HFFc6 (cell line): ENCODE measurements at places on chromosomes 16 and 17. TPM values are rescaled to one million over a fixed set of nuclear protein-coding genes. Genes with fewer than 3 reads are reported as not detected.

- no peak for DNase-seq
Observed at GRCh38 chr17:4585638-4585994, 1.3 kb downstream of the SMTNL2 start.

GRCh38 chr16:51757505-51757904 lies 606.4 kb upstream of the SALL1 start:
- no peak for DNase-seq

The KRTAP9-4 gene
- total RNA-seq, result not detected in 3 replicates

GRCh38 chr17:4163951-4164350 lies 21.0 kb downstream of the CYB5D2 start:
- no peak for DNase-seq

The HS3ST4 gene
- not detected in 3 replicates for total RNA-seq

The FA2H gene
- not detected in 3 replicates for total RNA-seq

DNA sequence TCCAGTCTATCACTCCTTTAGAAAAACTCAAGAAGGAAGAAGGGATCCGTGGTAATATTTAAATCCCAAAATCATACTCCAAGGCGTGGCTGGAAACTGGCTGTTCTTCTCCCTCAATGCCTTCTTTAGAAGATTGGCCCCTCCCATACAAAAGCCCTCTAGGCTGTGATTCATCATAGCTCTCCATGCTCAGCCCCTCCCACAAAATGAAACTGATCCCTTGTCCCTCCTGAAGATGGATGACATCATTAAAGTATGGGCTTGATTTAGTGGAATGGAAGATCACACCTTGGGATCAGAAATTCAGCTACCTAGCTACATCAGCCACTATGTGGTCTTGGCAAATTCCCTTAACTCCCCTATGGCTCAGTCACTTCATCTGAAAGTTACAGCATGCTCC lies 4.1 kb downstream of the GRIN2A start:
- DNase-seq, result peak; percentile 35

The UNK gene
- total RNA-seq, result 15.2 to 18.6 TPM (median 15.3 TPM) in 3 replicates

The MPV17L gene
- total RNA-seq, result not detected in 3 replicates

DNA sequence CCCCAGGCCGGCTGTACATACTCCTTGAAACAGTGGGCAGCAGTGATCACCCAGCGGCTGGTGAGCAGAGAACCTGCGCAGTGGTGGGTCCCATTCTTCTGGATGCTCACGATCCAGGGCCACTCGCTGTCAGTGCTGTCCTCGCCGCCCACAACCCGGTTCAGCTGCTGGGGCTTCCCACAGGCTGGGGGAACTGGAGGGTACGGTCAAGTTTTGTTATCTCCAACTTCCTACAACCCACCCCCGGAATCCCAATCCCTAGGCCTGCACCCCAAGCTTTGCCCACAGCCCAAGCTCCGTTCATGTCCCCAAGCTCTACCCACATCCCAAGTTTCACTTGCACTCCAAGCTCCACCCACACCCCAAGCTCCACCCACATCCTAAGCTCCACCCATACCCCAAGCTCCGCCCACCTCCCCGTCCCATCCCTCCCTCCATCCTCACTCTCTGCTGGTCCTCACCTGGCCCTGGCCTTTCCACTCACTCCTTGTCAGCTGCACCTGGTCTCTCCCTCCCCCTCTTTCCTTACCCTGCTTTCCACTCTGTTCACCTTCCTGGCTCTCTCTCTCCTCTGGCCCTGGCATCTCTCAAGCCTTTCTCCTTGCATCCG lies 1.8 kb downstream of the PRSS22 start:
- DNase-seq, result no peak

DNA sequence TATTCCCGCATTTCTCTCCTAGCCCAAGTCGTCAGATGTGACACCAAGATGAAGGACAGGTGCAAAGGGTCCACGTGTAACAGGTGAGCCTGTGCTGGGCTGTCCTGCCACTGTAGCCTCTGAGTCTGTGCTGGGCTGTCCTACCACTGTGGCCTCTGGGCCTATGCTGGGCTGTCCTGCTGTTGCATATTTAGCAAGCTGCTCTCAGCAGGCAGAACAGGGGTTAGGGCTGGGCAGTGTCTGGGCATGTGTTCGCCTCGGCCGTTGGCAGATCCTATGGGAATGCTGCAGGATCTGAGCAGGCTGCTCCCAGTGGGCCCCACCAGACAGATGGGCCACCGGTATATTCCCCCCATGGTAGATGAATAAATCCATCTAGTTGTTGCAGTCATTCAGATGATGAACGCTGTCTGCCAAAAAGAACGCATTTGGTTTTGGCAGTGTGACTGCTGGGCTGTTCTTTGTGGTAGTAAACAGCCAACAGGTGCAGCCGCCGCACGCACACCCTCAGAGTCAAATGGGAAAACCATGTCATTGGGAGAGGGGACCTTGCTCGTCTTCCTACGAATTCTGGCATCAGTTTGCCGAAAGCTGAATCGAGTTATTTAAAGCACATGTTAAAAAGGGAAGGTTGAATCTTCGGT lies 49.2 kb downstream of the CRISPLD2 start:
- no peak for DNase-seq

- DNase-seq, result no peak
Observed at GRCh38 chr16:53334581-53334980, 99.7 kb upstream of the RBL2 start.

- no peak for DNase-seq
Observed at GRCh38 chr17:4162775-4163466, 19.9 kb downstream of the CYB5D2 start.

The RUSF1 gene
- 55.1 to 77.7 TPM (median 67.5 TPM) in 3 replicates for total RNA-seq

The SOX8 gene
- 0.09 TPM in 1 of 3 replicates, not detected in the others for total RNA-seq

The RPL26 gene
- total RNA-seq, result 1,395 to 1,473 TPM (median 1,403 TPM) in 3 replicates

The NPIPA8 gene
- 13.3 and 17.8 TPM in 2 replicates for total RNA-seq

GRCh38 chr16:11706180-11706742 lies 36.4 kb downstream of the TXNDC11 start:
- no peak for DNase-seq

GRCh38 chr16:67871256-67871655 lies 1.6 kb upstream of the EDC4 start:
- no peak for DNase-seq

- no peak for DNase-seq
Observed at GRCh38 chr17:77546772-77547241, 406.0 kb downstream of the SEC14L1 start.

The CCDC78 gene
- 2.9 to 3.8 TPM (median 3.5 TPM) in 3 replicates for total RNA-seq

- no peak for DNase-seq
Observed at GRCh38 chr16:74622005-74622404, 15.1 kb upstream of the GLG1 start.

DNA sequence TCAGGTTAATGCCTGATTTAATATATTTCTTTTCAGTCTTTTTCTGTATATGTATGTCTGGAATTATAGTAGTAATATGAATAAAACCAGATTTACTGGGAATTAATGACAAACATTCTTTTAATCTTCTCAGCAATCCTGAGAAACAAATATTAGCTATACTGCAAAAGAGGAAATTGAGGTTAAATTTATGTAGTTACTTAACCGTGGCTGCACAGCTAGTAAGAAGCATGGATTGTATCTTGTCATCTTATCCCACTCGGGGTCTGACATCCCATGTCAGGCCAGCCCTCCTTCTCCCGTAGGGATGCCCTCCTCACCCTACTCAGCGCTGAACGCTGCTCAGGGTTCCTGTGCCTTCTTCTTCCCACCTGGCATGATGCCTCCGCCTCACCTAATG lies 143.0 kb downstream of the FTO start:
- no peak for DNase-seq

The PRSS33 gene
- total RNA-seq, result not detected in 3 replicates

The CDH8 gene
- total RNA-seq, result not detected in 3 replicates

DNA sequence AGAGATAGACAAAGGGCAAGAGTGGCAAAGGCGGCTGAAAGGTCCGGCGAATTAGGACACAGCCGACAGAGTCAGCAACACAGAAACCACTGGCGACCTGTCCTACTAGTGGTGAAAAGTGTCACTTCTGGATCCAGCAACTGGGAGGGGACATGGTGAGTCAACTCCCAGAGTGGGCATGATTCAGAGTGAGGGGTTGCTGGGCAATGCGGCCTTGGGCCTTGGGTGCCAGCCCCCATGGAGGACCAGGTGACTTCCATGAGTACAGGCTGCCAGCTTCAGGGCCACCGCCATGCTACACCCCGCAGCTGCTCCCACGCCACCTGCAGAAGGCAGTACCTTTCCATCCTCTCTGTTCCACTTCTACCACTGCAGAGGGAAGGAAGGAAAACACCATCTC lies 110.6 kb downstream of the ZFHX3 start:
- DNase-seq, result no peak

The MFAP4 gene
- 18.9 to 46.5 TPM (median 36.3 TPM) in 3 replicates for total RNA-seq

GRCh38 chr17:50206604-50207293 lies 5.3 kb upstream of the COL1A1 start:
- no peak for DNase-seq

DNA sequence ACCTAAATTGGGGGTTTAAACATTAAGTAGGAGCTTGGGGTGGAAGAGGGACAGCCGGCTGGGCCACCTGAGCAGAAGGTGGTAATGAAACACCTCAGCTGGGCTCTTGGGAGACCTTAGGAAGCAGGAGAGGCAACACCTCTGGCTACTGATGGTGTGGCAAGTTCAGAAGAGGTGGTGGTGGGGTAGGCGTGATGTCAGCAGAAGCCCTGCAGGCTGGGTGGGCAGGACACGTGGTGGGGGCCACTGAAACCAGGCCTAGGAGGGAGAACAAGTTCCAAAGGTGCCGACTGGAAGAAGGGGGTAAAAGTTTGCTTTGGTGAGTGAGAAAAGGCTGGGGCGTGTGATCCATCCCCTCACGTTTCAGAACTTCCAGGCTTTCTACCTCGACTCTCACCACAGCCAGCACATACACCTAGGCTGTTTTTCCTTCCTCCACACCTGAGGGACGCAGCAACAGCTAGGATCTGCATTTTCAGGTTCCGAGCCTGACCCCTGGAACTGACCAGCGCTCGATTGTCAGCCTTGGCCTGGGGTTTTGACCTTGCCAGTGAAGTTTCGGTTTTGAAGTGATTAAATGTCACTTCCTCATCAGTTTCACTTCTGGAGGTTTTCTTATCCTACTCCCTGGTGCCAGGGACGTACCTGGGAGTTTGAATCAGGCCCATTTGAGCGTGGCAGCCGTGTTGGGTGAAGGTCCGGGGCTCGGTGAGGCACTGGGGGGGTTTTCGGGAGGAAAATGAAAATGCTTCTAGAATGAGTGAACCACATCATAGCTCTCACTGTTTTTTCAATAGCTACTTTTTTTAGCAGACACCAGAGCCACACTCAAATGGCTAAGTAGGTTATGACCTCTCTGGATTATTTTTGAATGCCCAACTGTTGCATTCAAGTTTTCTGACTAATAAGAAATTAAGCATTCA lies 10.0 kb downstream of the SNN start:
- no peak for DNase-seq

- no peak for DNase-seq
Observed at GRCh38 chr17:2647957-2648356, 54.5 kb downstream of the PAFAH1B1 start.

DNA sequence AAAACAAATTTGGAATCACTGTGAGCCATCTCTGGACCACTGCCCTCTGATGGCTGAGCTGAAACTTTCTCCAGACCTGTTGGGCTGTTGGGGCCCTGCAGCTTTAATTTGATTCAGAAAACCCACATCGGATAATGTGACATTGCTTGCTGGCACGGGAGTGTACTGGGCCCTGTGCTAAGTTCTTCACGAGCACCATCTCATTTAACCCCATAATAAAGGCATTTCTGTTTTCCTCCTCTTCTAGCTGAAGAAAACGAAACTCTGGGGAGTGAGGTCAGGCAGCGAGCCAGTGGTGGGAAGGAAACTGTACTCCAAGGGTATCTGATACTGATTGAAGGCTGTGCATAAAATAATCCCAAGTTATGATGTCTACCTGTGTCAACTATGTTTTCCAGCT lies 34.5 kb upstream of the TNRC6A start:
- DNase-seq, result no peak

The GSG1L gene
- total RNA-seq, result not detected in 3 replicates

DNA sequence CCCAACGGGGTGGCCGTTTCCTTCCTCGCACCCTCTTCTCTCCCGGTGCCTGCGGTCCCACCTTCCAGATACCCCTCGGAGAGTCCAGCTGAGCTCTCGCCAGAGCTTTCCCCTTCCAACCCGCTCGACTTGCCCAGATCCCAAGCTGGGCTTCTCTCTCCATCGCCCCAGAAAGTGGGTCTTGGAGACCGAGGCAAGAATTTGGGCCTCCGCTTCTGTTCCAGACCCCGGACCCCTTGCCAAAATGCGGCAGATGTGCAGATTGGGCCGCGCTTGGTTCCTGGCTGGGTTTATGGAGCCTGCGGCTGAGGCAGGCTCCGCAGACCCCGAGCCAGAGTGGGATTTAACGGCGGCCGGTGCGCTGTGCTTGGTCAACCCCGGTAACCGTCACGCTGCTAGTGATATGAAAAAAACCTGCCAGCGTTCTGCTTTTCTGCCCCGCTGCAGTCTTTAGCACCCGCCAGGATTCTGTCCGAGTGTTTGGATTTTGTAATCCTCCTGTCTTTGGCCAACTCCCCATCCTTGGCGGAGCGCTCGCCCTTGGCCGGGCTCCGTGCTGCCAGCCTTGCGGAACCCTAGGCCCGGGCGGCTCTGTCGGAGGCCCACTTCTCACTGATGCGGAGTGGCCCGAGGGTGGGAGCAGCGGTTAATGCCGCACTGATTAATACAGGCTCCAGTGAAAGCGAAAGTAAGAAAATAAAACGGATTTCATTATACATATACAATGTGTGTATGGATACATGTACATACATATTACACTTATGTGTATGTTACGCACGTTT lies 754 bp upstream of the SLFN11 start:
- DNase-seq, result peak; percentile 50

DNA sequence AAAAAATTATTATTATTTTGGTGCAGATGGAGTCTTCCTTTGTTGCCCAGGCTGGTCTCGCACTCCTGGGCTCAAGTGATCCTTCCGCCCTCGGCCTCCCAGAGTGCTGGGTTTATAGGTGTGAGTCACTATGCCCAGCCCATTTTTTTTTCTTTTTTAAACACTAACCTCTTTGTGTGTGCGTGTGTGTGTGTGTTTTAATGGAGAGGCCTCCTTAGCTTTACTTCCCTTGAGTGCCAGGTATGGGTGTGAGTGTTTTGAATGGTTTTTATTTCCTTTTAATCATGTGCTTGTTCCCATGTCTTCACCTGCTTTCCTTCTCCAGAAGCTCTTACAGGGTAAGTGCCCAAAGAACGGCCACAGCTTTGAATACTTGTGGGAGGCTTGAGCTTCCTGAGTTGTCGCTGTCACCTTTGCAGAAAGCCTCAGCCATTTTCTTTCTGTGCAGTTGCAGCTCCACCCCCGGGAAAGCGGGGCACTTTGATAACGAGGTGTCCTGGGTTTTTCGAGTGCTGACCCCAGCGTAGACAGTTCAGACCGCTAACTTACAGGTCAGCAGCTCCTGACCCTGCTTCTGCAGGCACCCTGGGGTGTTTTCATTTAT lies 22.6 kb downstream of the AKAP1 start:
- peak; percentile 65 for DNase-seq

GRCh38 chr17:4476017-4476416 lies 22.7 kb upstream of the SPNS2 start:
- DNase-seq, result no peak

The ZNF652 gene
- 12.2 to 15.5 TPM (median 12.7 TPM) in 3 replicates for total RNA-seq

- peak; percentile 54 for DNase-seq
Observed at GRCh38 chr17:80513892-80514291, 30.7 kb upstream of the RPTOR start.

DNA sequence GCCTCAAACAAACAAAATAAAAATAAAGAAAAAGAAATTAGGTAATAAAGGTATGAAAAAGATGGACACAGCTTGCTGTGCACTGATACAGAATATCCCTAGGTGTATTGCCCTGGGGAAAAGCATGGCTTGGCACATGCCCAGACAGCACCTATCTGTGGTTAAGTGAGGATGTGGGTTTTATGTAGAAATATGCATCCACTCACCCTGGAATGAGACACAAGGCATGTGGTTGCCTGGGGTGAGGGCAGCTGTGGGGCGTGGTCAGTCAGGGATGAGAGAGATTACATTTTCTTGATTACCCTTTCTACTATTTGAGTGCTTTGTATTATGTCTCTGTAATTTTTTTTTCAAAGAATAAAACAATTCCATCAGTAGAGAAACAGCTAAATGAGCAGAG lies 6.9 kb downstream of the PLLP start:
- peak; percentile 73 for DNase-seq
